ENCODE measurements at places on chromosomes 1 and 21. TPM values are rescaled to one million over a fixed set of nuclear protein-coding genes. Genes with fewer than 3 reads are reported as not detected.

DNA sequence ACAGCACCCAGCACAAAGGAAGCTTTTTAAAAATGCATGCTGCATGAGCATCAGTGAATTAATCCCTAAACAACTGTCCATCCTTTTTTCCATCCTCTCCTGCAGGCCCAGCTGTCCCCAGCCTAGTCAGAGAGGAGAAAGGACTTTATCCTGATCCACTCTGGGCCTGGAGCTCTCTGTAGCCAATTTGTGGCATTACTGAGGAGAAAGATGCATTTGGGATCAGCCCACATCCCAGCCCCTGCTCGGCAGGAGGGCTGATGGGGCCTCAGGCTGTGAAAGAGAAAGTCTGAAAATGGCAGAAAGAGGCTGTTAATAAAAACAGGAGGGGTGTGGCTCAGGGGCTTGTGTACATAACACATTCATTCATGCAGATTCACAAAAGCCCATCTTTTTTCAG lies 37.5 kb upstream of the ATP2B4 start:
- DNase-seq, result no peak

MATN1 gene
- total RNA-seq, result under 0.01 TPM

DNA sequence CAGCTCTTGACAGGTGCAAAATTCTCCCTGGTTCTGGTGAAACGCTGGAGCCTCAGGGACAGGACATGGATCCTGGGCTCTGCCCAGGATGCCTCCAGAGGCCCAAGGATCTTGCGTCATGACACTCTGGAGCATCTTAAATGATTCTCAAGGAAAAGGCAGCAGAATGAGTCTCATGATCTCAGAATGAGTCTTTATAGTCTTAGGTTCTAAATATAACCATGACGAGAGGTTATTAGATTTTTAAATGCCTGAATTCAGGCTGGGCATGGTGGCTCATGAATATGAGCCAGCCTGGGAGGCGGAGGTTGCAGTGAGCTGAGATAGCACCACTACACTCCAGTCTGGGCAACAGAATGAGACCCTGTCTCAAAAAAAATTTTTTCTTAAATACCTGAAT lies 55.5 kb downstream of the ECE1 start:
- DNase-seq, result no peak

DNA sequence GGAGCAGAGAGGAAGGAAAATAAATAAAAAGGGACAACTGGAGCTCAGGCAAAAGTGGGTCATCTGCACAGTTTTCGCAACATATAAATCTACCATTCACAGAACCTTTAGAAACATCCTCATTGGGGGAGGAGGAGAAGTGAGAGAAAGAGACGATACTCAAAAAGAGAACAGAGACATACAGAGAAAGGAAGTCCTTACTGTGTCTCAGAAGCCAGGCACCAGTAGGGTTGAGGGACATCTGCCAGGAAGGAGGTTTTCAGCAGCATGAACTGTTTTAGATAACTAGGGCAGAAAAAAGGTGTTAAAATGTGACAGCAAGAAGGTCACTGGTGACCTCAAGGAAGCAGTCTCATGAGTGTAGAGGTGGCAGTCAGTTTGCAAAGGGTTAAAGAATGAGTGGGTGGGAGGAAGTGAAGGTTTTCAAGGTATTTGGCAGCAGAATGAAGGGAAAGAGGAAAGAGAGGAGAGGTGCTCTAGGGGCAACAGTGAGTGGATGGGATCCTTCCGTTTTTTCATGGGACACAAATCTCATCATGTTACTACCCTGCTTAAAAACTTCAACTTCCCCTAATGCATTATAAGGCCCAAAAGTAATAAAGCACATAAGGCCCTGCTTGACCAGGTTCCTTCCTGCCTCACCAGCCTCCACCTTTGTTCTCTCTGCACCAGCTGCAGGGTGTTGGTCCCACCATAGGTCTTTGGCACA lies 9.5 kb downstream of the JAK1 start:
- DNase-seq, result no peak

GRCh38 chr1:103259982-103260381 lies 151.7 kb upstream of the COL11A1 start:
- DNase-seq, result no peak

PRAMEF12 gene
- total RNA-seq, result not detected

DNA sequence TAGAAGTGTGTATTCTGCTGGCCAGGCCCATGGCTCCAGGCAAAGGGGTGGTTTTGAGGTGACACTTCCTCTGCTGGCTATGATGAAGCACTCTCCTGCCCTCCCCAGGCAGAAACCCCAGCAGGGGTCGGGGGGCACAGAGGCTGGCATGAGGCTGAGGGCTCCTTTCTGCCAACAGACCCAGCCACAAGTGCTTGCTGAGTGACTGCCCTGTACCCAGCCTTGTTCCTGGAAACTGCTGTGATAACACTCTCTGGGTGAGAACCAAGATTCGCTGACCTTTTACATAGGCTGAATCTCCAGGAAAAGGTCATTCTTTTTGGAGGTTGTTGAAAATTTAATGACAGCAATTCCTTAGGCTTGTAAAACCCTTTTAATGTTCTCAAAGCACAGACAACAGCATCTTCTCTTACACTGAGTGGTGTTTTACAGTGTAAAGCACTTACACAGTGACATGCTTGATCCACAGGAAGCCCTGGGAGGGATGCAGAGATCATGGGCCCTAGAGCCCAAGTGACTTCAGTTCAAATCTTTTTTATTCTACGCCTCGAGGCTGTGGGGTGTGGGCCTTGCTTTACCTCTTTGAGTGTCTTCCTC lies 155.5 kb upstream of the FGGY start:
- no peak for DNase-seq

DNA sequence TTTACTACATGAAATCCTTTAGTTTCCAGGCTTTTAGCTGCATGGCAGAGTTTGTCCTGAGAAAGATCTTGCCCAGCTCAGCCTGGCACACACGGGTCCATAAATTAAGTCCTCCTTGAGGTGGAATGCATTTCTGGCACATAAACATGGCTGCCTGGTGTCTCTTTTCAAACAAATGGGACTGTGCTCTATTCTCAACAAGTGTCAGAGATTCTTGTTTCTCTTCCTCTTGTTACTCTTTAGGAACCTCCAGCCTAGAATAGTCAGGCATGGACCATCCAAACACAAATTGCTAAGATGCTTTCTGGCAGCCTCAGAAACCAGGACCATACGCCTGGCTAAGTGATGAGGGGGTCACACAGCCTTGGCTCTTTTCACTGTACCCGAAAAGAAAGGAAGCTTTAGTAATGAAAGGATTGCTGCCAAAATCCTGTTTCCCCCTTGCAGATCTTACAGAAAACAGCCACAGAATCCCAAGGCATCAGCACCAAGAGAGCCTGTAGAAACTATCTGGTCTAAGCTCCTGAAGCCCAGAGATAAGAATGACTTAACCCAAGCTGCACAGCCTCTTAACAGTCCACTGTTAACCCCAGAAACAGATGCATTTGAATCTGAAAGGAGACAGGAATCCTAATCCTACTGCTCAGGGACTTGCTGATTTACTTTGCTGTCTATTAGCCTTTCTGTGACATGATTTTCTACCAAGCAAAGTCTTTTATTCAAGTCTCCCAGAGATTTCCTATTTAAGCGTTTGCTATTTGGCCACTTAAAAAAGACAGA lies 31.9 kb upstream of the NRDC start:
- no peak for DNase-seq

GRCh38 chr1:39220891-39221870 lies 16.7 kb downstream of the MACF1 start:
- DNase-seq, result no peak

ZBTB37 gene
- 2.1 TPM for total RNA-seq

DNA sequence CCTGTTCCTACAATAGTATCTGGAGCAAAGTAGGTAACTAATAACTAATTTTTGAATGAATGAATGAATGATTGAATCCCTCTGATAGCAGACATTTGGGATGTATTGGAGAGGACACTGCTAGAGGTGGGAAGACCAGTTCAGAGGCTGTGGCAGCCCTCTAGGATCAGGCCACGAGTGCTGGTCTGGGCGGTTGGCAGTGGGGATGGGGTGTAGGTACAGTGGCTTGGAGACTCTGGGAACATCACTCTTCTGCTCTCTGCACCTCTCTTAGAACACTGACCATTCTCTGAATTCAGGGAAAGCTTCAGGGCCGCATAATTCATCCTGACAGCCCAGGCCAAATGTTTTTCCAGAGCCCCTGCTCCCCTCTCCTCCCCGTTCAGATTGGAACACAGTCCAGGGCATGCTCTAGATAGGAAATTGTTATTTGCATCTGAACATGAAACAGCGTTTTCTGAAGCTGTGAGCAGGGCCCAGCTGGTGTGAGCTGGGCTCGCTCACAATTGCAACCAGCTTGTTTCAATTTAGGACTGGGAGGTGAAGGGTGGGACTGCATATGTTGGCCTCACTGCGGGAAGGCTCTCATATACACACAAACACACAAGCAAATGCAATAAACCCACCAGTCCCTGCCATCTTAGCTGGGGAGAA lies 253.1 kb upstream of the USP24 start:
- no peak for DNase-seq

DNA sequence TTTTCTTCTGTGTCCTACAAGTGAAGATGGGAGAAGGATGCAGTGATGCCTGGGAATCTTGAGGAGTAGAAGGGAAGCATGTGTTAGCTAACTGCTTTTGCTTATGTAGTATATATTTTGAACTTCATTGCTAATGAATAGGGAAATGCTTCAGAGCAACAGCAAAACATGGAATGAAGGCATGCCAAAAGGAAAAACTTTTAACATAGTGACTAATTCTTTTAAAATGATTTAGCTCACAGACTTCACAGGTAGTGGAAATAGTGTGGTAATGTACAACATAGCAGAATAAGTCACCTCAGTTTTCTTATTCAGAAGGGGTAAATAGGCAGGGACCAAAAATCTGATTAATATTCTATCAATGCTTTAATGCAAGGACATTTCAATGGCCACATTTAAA lies 95.5 kb downstream of the LYPLAL1 start:
- no peak for DNase-seq

UQCRHL gene
- total RNA-seq, result 0.76 TPM

GRCh38 chr1:201964261-201964660 lies 9.0 kb downstream of the TIMM17A start:
- DNase-seq, result no peak

- no peak for DNase-seq
Observed at GRCh38 chr1:10756842-10757241, 39.6 kb downstream of the CASZ1 start.

GRCh38 chr1:33149453-33150190 lies 32.2 kb downstream of the TRIM62 start:
- DNase-seq, result no peak

- DNase-seq, result no peak
Observed at GRCh38 chr1:2150801-2151200, 43.8 kb downstream of the FAAP20 start.

DNA sequence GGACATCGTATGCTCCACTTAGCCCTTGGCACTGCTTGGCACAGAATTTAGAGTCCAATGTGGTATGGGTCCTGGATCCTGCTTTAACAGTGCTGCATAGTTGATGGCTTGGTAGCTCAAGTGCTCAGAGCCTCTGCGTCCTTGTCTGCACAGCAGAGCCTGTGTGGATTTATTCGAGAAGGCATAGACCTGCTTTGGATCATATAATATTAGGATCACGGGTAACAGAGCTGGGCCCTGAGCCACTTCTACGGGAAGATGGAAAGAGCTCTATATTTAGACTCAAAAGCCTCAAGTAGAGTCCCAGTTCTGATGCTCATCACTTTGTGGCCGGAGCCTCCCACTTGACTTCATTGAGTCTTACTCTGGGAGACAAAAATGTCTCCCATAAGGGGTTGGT lies 164.4 kb upstream of the EDN2 start:
- no peak for DNase-seq

CCDC28B gene
- 24.4 TPM for total RNA-seq

DNA sequence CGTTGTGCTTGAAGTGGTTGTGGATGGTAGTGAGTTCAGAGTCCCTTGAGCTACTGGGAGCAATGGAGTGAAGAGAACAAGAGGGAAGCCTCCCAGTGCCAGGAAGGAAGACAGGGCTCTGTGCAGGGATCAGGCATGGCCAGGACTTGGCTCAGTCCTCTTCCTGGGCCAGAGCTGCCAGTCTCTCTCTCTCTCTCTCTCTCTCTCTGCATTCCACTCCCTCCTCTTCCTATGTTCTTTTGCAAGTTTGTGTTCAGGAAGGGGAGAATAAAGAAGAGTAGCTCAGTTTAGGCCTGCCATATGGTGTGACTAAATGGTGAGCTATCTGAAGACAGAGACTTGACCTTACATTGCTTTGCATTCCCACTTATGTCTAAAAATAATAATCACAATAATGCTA lies 20.5 kb upstream of the RPTN start:
- DNase-seq, result no peak

GRCh38 chr1:113088972-113089371 lies 16.0 kb downstream of the LRIG2 start:
- no peak for DNase-seq

GRCh38 chr1:178196631-178197030 lies 102.7 kb downstream of the RASAL2 start:
- DNase-seq, result no peak

FMO4 gene
- total RNA-seq, result 0.51 TPM

- no peak for DNase-seq
Observed at GRCh38 chr1:57572016-57572415, 148.2 kb upstream of the DAB1 start.

DNA sequence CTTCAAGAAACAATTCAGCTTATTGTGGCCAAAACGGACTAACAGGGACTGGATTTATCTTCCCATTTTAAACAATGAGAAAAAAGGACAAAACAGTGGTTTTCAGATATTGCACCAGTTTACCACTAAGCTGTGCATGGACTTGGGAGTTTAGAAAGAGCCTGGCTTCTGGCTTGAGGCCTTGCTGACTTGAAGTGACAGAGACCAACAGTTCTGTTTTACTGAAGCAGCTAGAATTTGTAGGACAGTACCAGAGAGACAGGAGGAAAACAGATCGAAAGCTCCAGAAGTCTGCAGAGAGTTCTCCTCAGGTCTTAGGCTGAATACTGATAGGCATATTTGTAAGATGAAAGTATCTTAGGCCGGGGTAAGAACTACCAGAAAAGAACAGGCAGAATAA lies 20.5 kb downstream of the FCRL4 start:
- no peak for DNase-seq

GRCh38 chr1:214427871-214428277 lies 123.5 kb downstream of the PTPN14 start:
- DNase-seq, result no peak

DNA sequence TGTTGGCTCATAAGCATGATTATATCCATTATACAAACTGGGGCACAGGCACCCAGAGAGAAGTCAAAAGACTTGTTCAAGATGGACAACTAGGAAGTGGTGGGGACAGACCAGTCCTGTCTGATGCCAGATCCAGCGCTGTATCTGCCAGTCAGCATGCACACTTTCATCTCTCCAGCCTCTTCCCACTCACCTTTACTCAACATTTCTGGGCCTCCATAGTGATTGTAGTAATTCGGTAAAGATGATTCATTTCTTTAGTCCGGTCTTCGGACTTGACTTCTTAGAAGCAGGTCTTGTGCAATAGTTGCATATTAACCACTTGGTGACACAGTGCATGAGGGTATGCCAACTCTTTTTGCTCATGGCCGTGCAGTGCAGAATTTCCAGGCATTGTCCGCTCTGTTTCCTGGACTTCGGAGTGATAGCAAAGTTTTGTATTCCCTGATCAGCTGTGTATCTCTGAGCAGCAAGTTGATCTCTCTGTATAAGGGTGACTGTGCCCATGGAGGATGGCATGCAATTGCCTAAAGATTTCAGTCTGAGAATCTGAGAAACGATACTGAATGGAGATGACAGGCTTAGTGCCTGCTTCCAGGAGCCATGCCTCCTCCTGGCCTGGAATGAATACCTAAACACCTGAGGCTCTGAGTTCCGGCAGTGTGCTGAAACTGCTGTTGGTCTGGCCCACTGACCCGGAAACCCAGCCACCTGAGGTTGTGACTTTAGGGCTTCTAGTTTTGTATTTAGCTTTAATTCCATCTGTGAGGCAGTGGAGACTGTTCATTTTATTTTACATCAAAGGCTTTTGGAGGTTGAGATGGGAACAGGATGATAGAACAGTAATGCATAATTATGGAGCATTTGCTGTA lies 39.0 kb downstream of the GALNT2 start:
- peak; percentile 36 for DNase-seq

Measured in dermis microvascular lymphatic vessel endothelial cell (primary cell).